Endothelial cell of umbilical vein (primary cell): ENCODE measurements at places on chromosomes 12 and 14. TPM values are rescaled to one million over a fixed set of nuclear protein-coding genes. Genes with fewer than 3 reads are reported as not detected.

The FGD6 gene
- 14.0 and 17.8 TPM in 2 replicates for total RNA-seq

DNA sequence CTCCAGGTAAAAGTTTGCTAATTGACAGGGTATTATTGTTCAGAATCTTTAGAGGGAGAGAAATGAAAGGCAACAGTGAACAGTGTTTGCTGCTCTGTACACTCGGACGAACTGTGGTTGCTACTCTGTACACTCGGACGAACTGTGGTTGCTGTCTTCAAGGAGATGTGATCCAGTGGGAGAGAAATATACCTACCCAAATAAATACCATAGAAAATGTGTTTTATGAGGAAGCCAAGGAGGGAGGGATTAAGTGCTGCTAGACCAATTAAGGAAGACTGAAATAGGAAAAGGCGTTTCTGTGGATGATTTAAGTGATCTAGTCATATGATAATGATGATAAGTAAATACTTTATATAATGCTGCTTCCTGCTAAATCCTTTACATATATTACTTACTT, 2.7 kb downstream of the STK38L start:
- H3K4me3 ChIP-seq, result peak overlapping the region; percentile 87
- no peaks in the 10 kb centered on the region for H3K27me3 ChIP-seq
- peaks cover 14% of the 10 kb centered on the region for H3K4me1 ChIP-seq
- DNase-seq, result peak; percentile 21

DNA sequence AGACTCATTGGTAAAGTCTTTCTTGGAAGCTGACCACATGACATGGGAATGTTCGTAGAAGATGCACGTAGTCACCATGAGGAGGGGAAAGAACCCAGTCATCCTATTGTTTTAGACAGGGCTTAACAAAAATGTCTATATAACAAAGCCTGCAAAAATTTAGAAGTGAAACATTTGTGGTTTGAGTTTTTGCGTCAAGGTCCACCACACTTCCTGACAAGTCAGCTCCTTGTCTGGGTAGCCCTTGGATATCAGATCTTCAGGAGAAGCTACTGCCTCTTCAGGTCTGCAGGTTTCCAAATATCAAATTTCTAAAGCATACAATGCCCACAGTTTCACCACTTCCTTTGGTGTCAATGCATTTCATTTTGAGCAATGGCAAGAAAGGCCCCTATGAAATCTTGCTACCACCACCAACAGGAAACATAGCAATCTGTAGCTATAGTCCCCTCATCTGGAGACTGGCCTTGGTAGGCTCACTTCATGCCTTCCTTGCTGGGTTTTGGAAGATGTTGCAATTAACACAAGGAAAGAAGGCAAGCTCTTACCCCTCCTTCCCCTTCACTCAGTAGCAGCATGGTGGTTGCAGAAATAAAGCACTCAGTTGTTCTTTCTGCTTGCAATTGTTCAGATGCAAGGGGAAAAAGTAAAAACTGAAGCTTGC, 235.2 kb downstream of the PCNX1 start:
- H3K4me3 ChIP-seq, result no peak overlapping the region
- H3K4me1 ChIP-seq, result peaks cover 15% of the 10 kb centered on the region
- peak; percentile 27 for DNase-seq
- no peaks in the 10 kb centered on the region for H3K27me3 ChIP-seq

The IL22 gene
- not detected in 2 replicates for total RNA-seq

GRCh38 chr12:113049976-113050742, 6.4 kb upstream of the DTX1 start:
- no peaks in the 10 kb centered on the region for H3K4me1 ChIP-seq
- DNase-seq, result no peak
- H3K36me3 ChIP-seq, result no peaks in the 10 kb centered on the region
- no peak overlapping the region for H3K27ac ChIP-seq
- H3K27me3 ChIP-seq, result peaks cover 11% of the 10 kb centered on the region

GRCh38 chr12:130431176-130431575, 93.5 kb downstream of the PIWIL1 start:
- no peak overlapping the region for H3K27ac ChIP-seq
- H3K4me3 ChIP-seq, result no peak overlapping the region
- no peak for DNase-seq
- no peaks in the 10 kb centered on the region for H3K4me1 ChIP-seq

The C12orf50 gene
- 0.30 and 0.31 TPM in 2 replicates for total RNA-seq

- no peaks in the 10 kb centered on the region for H3K4me1 ChIP-seq
- no peak overlapping the region for H3K4me3 ChIP-seq
- H3K36me3 ChIP-seq, result no peaks in the 10 kb centered on the region
- H3K27ac ChIP-seq, result no peak overlapping the region
Observed at GRCh38 chr12:116547955-116548501, 11.2 kb upstream of the MAP1LC3B2 start.

The RFX4 gene
- total RNA-seq, result not detected in 2 replicates

GRCh38 chr12:94990222-94990621, 13.3 kb downstream of the NDUFA12 start:
- no peaks in the 10 kb centered on the region for H3K4me1 ChIP-seq
- H3K27ac ChIP-seq, result no peak overlapping the region
- DNase-seq, result no peak
- no peaks in the 10 kb centered on the region for H3K27me3 ChIP-seq
- no peak overlapping the region for H3K4me3 ChIP-seq

The MANSC4 gene
- 0.65 TPM in 1 of 2 replicates, not detected in the other for total RNA-seq

GRCh38 chr12:116955382-116956021, 44.8 kb downstream of the FBXW8 start:
- peaks cover 2% of the 10 kb centered on the region for H3K4me1 ChIP-seq
- no peak for DNase-seq
- H3K4me3 ChIP-seq, result no peak overlapping the region
- no peak overlapping the region for H3K27ac ChIP-seq

The TSHR gene
- total RNA-seq, result not detected in 2 replicates

The SYT1 gene
- total RNA-seq, result 15.3 and 18.8 TPM in 2 replicates

GRCh38 chr14:89365061-89365801, 51.8 kb downstream of the FOXN3 start:
- H3K27me3 ChIP-seq, result no peaks in the 10 kb centered on the region
- H3K4me1 ChIP-seq, result no peaks in the 10 kb centered on the region
- H3K36me3 ChIP-seq, result no peaks in the 10 kb centered on the region

GRCh38 chr12:80778005-80778541, 61.4 kb downstream of the MYF5 start:
- peak; percentile 92 for DNase-seq
- peaks cover 11% of the 10 kb centered on the region for H3K4me1 ChIP-seq
- no peaks in the 10 kb centered on the region for H3K36me3 ChIP-seq
- peak overlapping the region; percentile 87 for H3K27ac ChIP-seq
- H3K4me3 ChIP-seq, result no peak overlapping the region
- no peaks in the 10 kb centered on the region for H3K27me3 ChIP-seq

- H3K27ac ChIP-seq, result no peak overlapping the region
- peaks cover 19% of the 10 kb centered on the region for H3K36me3 ChIP-seq
- H3K27me3 ChIP-seq, result no peaks in the 10 kb centered on the region
- DNase-seq, result no peak
- H3K4me1 ChIP-seq, result peaks cover 12% of the 10 kb centered on the region
- no peak overlapping the region for H3K4me3 ChIP-seq
Observed at GRCh38 chr12:6458281-6459003, 6.6 kb downstream of the TAPBPL start.

- H3K27me3 ChIP-seq, result no peaks in the 10 kb centered on the region
- peaks cover 30% of the 10 kb centered on the region for H3K4me1 ChIP-seq
- no peak overlapping the region for H3K4me3 ChIP-seq
- H3K36me3 ChIP-seq, result no peaks in the 10 kb centered on the region
- peak; percentile 98 for DNase-seq
- H3K27ac ChIP-seq, result peak overlapping the region; percentile 85
Observed at GRCh38 chr14:68458840-68459469, 333.9 kb downstream of the ZFP36L1 start.

The PPM1H gene
- total RNA-seq, result 4.9 and 7.2 TPM in 2 replicates

DNA sequence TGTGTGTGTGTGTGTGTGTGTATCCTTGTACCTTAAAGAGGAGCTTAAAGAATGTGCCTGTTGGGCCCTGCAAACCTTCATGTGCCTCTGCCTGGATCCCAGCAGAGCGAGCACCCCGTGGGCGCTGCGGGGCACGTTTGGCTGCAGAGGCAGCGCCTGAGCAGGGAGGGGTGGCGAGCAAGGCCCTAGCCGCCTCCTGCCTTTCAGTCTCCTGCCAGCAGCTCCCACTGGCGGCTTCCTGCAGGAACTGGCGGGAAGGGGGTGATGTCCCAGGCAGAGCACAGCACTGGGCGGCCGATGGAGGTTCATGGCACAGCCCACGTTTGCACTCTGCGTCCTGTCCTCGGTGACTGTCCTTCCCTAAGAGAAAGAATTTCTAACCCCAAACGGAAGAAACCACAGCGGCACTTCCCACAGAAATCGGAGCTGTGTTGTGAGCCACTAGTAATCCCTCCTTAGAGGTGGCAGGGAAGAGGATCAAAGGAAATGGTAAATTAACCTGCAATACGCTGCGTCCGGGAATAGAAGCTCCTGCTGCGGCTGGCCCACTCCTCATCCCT, 19.8 kb downstream of the ZBTB42 start:
- DNase-seq, result peak; percentile 49
- no peak overlapping the region for H3K27ac ChIP-seq
- H3K4me3 ChIP-seq, result no peak overlapping the region
- no peaks in the 10 kb centered on the region for H3K36me3 ChIP-seq
- no peaks in the 10 kb centered on the region for H3K27me3 ChIP-seq

GRCh38 chr12:96906498-96906848, 584 bp upstream of the NEDD1 start:
- peak overlapping the region; percentile 77 for H3K4me3 ChIP-seq
- no peaks in the 10 kb centered on the region for H3K27me3 ChIP-seq
- H3K36me3 ChIP-seq, result no peaks in the 10 kb centered on the region
- no peak for DNase-seq

The GLI1 gene
- 0.29 and 1.1 TPM in 2 replicates for total RNA-seq

DNA sequence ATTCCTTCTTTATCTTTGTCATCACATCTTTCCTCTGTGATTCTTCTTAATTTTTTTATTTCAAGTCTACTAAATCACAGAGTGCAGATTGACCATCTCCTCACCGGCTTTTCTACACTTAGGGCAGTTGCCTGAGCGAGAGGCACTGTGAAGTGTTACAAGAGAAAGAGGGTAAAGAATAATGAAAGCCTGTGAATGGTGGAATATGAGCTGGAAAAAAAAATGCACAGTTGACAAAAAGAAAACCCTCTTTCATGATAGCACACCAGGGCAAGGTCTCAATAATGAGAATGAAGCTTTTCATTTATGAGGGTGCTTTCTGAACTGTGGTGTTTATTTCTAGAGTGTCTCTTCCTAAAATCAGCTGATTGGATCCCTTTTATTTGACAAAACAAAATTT, 106.2 kb upstream of the PDE3A start:
- no peak overlapping the region for H3K4me3 ChIP-seq
- no peak for DNase-seq
- H3K4me1 ChIP-seq, result no peaks in the 10 kb centered on the region
- no peaks in the 10 kb centered on the region for H3K36me3 ChIP-seq
- H3K27me3 ChIP-seq, result no peaks in the 10 kb centered on the region

DNA sequence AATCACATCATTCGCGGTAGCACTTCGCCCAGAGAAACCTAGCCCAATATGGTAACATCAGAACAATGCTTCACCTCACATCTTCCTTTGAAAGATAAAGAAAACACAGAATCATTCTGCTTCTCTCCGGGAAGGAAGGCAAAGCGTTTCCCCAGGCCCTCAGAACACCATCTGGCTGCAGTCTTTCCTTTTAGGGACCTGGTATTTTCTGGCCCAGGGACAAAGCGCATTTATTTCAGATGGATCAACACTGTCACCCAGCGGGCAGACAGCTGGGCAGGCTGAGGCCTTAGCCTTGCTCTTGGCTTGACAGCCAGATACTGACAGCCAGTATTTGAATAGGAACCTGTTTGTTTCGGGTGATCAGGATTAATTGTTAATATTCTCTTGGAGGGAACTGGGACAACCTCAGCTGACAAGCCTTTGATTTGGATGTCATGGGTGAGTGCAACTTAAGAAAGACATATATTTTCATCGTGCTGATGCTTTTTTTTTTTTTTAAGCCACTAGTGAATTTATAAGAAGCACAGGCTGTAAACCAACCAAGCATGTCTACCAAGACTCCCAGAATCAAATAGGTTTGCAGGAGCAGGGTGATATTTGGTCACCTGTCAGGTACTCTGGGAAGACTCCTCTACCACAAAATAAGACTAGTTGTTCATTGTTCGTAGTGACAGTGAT, 118.9 kb downstream of the VEZT start:
- no peaks in the 10 kb centered on the region for H3K36me3 ChIP-seq
- peak overlapping the region; percentile 50 for H3K27ac ChIP-seq
- H3K27me3 ChIP-seq, result no peaks in the 10 kb centered on the region
- no peak overlapping the region for H3K4me3 ChIP-seq
- H3K4me1 ChIP-seq, result peaks cover 11% of the 10 kb centered on the region
- DNase-seq, result peak; percentile 91

DNA sequence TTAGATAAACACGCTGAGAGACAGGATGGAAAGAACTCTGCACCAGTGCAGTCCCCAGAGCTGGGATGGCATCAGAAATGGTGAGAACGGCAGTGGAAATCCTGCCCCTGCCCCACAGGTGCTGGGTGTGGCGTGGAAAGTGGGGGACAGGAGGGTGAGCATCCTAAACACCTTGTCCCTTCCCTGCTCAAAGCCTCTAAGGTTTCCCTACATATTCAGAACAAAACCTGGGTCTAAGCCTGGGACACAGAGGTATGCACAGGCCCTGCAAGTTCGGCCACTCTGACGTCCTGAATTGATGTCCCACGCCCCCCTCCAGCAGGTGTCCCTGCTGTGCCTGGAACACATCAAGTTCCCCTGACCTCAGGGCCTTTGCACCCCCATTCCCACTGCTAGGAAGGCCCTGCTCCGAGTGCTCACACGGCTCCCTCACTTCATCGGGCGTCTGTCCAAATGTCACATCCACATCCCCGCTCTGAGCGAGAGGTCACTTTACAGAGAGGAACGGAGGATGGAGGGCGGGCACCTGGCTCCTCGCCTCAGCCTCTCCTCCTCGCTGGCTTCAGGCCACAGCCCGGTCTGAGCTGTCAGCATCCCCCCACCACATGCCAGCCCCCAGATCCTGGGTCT, 38.5 kb upstream of the SFSWAP start:
- no peak overlapping the region for H3K4me3 ChIP-seq
- H3K4me1 ChIP-seq, result no peaks in the 10 kb centered on the region
- no peaks in the 10 kb centered on the region for H3K27me3 ChIP-seq
- no peak overlapping the region for H3K27ac ChIP-seq
- no peaks in the 10 kb centered on the region for H3K36me3 ChIP-seq

The KLRB1 gene
- total RNA-seq, result not detected in 2 replicates

DNA sequence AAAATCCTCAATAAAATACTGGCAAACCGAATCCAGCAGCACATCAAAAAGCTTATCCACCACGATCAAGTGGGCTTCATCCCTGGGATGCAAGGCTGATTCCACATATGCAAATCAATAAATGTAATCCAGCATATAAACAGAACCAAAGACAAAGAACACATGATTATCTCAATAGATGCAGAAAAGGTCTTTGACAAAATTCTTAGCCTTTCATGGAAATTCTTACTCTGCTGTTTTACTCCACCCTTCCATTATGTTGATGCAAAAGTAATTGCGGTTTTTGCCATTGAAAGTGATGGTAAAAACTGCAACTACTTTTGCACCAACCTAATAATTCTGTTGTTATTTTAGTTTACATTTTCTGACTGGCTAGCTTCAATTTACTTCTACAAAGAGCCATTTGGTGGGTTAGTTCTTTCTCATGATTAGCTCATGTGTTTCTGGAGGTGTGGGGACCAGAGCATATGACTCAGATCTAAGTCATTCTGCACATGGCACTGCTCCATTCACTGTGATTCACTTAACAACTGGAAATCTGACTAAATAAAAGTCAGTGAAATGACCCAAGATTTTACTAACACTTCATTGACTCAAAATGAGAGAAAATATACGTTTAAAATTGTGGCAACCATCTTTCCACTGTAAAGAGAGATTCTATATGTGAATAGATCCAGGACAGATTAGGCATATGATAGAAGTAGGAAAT, 99.9 kb downstream of the TMTC3 start:
- peak overlapping the region; percentile 80 for H3K27ac ChIP-seq
- H3K4me3 ChIP-seq, result no peak overlapping the region
- peaks cover 21% of the 10 kb centered on the region for H3K4me1 ChIP-seq
- no peaks in the 10 kb centered on the region for H3K27me3 ChIP-seq
- DNase-seq, result peak; percentile 89
- H3K36me3 ChIP-seq, result no peaks in the 10 kb centered on the region

The B4GALNT1 gene
- 0.25 and 0.35 TPM in 2 replicates for total RNA-seq

The SLCO1A2 gene
- not detected in 2 replicates for total RNA-seq

The ZNF891 gene
- total RNA-seq, result 1.2 and 1.5 TPM in 2 replicates
